Left kidney (tissue), 8 donors: ENCODE measurements at places on chromosomes 12 and 14.
A peak's percentile ranks its signal among the peaks of the same experiment; 100 is the strongest.

DNA sequence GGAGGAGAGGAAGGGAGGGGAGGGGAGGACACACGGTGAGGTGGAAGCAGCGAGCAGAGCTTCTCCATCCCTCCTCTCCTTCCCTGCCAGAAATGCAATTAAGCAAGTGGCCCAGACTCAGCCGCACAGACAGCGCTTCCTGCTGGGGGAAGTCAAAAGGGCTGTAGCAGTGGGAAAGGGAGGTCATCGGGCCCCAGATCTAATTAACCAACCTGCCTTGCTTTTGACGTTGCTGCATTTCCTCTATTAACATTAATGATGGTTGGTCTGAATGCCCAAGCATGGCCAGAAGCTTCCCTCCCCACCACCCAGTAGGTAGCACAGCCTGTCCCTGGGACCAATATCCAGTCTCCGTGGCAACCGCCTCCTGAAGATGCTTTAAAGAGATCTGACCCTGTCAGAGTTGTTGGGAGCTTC, 4.6 kb upstream of the NGB start:
- no peak for DNase-seq

DNA sequence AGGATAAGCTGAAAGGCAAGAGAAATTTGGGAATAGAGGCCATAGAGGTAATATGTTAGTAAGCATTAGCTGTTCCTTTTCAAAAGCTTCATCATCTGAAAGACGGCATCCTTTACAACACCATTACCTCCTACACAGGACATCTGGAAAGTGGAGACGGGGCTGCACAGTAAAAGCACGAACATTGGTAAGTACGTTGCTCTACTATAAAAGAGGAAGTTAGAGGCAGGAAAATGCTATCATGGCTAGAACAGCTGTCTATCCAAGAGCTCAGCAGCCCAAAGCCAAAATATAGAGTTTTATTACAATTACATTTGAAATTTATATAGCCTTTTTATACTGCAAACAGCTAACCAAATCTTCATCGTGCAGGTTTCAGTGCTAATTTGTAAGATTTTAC, 172.3 kb upstream of the GRIP1 start:
- no peak for DNase-seq

- DNase-seq, result no peak
Observed at GRCh38 chr14:94599656-94600004, 12.6 kb upstream of the SERPINA3 start.

DNA sequence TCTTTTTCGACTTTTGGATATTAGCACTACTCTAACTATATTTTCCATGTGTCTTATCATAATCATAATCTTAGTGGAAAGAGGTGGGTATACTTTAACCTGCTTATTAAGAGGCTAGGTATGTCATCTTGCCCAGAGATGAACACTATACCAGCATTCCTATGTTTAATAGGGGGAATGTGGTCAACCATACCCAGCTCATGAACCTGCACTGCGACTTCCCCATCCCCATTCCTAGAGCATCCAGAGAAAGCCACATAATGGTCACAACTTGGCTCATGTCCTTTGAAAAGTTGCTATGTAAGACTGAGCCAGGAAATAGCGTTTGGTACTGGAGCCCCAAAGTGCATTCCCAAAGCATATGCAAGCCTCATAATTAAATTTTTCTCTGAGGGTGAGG, 55.2 kb downstream of the TMCC3 start:
- no peak for DNase-seq

DNA sequence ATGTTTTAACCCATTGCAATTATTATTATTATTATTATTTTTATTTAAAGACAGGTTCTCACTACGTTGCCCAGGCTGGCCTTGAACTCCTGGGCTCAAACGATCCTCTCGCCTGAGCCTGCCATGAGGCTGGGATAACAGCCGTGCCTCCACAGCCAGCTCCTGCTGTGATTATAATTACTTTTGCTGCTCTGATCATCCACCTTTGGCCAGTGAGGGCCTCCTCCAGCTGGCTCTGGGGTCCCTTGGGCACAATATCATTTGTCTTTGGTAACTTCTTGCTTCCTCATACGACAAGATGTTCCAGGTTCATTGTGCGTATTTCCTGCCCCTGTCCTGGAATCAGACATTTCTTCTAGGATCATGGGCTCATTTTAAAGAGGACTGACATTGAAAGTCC, 28.4 kb downstream of the LRTM2 start:
- no peak for DNase-seq

GRCh38 chr12:92233346-92234015, 87.8 kb upstream of the BTG1 start:
- DNase-seq, result no peak

DNA sequence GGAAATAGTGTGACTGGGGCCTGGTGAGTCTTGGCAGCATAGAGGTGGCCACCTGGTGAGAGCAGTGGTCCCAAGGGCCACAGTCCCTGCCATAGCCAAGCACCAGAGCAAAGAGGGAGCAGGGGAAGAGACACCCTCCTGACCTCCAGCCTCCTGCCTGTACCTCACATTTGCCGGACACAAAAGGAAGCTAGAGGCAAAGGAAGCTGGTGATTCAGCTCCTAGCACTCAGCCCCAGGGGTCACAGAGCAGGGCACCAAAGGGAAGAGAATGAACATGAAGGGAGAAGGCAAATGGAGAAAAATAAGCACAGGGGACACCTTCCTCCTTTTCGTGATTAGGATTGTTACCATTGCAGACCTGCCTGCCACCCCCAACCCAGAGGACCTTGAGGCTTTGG, 216.8 kb downstream of the ZFP36L1 start:
- no peak for DNase-seq

DNA sequence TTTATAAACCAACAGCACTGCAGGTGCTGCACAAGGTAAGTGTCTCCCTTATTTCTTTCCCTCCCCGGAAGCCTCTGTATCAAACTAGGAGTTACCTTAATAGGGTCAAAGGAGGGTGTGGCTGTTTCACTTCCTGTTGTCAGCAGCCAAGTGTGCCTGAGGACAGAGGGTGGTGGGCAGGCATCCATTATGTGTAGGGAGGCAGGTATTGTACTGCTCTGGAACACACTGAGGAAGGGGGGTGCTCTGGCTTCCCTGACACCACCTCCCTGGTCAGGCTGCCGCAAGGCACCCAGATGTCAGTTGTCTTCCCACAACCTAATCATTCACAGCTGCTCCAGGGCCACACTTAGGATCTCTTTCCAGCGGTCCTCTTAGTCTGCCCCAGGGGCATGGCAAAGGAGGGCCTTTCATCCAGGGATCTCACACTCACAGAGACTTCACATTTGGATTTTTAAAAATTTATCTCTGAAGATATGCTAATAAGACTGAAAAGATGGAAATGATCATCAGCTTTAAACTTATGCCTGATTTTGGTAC, 132.0 kb upstream of the ARHGAP5 start:
- no peak for DNase-seq

DNA sequence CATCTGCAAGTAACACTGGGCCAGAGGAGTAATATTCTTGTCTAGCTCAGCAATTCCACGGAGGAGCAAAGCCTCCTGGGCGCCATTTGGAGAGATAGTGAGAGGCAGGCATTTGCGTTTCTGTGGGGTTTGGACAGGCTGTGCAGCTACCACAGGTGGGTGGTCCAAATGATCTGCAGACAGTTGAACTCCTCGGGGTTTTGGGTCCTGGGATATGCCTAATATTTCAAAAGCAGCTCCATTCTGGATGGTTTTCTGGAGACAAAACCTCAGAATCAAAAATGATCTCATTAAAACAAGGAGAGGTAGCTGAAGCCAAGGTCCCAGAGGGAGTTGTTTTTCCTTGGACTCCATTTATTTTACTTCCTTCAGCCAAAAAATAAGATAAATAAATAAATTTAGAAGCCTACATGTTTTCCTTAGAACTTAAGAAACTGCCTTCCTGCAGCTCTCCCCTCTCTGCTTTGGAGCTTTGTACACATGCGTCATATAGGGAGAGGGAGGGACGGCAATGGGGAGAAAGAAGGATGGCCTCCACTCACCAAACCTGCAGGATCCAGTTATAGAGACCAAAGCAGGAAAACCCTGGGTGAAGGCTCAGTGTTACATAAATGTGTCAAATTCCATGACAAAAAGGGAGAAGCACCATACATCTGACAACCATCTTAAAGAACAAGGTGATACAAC, 227.3 kb upstream of the DAAM1 start:
- DNase-seq, result no peak

GRCh38 chr12:82437744-82438143, 79.4 kb downstream of the METTL25 start:
- no peak for DNase-seq

DNA sequence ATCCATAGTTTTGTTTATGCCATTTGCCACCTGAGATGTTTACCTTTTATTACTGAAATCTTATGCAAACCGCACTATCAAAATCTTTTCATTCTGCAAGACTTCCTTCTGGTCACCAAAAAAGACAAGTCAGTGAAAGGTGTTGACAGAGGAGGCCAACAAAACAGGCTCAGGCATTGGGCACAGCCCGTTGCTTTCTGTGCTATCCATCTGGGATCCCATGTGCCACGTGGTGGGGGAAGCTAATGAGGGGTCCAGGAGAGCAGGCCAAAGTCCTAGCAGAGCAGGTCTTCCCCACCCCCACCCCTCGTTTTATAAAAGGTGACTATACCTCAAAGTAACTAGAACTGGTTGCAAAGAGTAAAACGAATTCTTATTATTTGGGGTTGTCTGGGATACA, 1.2 kb downstream of the ALDH1L2 start:
- DNase-seq, result no peak

DNA sequence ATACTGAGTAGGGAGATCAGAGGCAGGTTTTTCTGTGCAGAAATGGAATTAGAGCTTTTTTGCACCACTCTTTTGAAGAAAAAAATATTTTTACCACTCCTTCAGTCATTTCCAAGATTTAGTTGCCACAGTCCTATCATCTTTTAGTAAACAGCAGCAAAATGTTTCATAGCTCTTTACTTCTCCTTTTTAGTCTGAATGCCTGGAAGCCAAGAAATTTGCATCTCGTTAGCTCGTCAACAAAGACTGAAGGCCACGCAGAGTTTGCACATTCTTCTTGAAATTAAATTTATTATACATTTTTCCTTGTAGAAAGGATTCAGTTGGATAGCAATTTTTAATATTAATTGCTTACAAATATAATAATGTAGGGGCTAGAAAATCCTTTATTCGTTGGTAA, 544.5 kb upstream of the ATP2B1 start:
- no peak for DNase-seq

DNA sequence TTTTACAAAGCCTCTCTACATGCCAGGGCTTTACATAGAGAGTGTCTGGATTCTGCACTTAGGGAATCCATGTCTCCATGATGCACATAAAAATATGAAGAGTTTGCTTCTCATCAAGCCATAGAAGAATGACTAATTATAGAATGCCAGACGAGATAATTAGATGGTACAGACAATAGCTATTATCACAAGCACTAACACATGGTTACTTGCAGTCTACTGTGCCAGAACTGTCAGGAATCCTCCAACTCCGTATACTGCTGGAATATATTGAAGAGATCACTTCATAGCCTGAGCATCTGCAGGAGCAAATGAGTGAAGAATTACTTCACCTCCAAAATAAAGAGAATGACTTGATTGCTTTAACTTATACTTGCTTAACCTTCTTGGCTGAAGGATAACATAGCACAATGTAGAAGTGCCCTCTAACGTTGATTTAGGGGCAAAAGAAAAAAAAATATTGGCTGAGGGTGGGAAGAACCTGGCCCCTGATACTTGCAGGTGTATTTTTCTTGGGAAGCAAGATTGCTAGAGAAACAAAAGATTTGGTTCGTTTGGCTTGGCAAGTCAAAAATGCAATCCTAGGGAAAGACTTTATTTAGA, 272.8 kb upstream of the FAR2 start:
- no peak for DNase-seq

DNA sequence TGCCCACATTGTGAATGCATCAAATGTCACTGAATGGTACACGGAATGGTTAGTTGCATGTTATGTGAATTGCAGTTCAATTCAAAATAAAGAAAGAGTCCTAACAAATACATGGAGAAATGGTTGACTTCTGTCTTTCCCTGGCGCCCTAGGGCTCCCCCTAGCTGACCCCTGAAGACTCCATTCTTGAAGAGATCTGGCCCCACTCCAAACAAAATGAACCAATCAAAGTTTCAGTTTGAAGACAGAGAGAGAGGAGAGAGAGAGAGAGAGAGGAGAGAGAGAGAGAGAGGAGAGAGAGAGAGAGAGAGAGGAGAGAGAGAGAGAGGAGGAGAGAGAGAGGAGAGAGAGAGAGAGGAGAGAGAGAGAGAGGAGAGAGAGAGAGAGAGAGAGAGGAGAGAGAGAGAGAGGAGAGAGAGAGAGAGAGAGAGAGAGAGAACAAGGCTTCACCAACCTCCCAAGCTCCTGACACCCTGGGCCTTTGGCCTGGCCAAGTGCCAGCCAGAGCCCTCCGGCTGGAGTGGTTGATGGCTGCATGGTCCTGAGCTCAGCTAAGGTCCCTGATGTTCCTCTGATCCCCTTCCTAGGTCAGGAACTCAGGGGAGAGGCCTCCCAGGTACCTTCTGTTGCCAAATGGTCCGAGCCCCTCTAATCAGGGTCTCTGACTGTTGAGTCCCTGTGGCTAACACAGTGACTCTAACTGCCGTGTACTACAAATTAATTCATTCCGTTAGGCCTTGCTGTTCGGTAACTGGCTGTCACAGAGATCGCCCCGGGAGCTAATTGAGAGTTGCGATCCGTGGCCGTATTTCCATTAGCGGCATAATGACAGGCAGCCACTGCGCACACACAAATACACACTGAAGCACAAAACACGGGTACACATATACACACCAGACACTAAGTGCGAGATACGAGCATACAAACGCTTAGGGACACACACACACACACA, 188.8 kb downstream of the ESRRB start:
- no peak for DNase-seq

DNA sequence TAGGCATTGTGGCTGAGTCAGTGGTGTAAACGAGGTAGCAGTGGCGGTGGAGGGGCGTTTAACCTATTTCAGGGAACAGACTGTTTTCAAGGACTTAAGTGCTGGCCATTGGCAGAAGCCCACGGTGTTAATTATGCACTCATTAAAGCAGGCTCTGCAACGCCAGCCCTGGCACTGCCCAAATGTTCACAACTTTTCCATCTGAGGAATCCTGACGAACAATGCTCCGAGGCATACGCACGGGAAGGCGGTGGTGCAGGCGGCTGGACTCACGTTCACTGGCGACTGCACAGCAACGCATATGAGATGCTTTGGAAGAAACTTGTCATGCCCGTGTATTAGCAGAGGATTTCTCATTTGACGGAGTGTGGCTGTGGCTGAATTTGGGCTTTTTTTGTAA, 70.6 kb upstream of the SLC24A4 start:
- no peak for DNase-seq

- no peak for DNase-seq
Observed at GRCh38 chr12:53726946-53727309, 324 bp downstream of the CALCOCO1 start.

DNA sequence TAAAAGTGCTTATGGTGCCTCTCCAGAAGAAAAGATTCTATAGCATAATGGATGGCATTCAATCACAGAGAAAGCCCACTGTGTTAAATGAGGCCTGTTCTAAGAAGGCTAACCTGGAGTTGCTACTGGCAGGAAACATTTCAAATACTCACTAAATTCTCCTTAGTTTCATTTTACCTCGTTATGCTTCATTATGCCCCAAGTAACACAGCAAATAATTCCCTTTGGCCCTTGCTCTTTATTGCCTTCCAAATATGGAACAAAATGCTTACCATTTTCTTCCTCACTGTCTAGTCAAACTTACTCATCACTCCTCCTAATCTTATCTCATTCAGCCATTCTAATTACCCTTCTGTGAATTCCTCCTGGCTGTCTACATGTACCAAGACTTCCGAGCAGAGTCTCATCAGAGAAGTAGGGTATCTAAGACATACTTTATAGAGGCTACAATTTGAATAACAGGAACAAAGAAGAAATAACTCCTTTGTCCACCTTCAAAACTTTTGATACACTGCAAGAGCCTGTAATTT, 292.1 kb upstream of the CLEC14A start:
- DNase-seq, result no peak

- peak; percentile 68 for DNase-seq
Observed at GRCh38 chr14:69242311-69243224, 17.4 kb upstream of the GALNT16 start.
